ENCODE measurements at places on chromosomes 7 and 10.

GRCh38 chr10:122657255-122657654 lies 42.4 kb downstream of the C10orf120 start:
- no peak for DNase-seq

DNA sequence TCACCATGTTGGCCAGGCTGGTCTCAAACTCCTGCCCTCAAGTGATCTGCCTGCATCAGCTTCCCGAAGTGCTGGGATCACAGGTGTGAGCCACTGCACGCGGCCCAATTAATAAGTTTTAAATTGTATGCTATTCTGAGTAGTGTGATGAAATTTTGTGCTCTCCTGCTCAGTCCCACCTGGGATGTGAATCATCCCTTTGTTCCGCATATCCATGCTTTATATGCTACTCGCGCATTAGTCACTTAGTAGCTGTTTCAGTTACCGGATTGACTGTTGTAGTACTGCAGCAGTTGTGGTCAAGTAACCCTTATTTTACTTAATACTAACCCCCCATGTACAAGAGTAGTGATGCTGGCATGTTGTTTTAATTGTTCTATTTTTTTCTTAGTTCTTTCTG lies 47.3 kb upstream of the OIT3 start:
- DNase-seq, result no peak

GRCh38 chr7:137172105-137172590 lies 171.4 kb downstream of the PTN start:
- DNase-seq, result no peak

DNA sequence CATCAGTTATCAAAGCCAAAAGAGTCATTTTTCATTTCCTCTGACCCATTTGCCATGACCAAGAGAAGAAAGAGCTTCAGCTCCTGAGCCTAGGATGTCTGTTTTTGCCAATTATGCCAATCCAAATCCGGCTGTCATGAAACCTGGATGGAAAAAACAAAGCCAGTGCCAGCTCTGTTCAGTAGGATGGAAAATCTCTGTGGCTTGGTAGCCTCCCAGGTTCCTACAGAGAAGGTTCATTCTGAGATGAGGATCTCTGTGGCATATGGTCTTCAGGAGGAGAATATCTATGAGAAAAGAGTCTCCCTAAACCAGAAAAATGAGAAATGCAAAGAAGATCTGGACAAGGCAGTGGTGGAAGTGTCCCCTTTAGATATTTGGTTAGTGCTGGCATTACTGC lies 475.4 kb downstream of the CNTNAP2 start:
- no peak for DNase-seq

DNA sequence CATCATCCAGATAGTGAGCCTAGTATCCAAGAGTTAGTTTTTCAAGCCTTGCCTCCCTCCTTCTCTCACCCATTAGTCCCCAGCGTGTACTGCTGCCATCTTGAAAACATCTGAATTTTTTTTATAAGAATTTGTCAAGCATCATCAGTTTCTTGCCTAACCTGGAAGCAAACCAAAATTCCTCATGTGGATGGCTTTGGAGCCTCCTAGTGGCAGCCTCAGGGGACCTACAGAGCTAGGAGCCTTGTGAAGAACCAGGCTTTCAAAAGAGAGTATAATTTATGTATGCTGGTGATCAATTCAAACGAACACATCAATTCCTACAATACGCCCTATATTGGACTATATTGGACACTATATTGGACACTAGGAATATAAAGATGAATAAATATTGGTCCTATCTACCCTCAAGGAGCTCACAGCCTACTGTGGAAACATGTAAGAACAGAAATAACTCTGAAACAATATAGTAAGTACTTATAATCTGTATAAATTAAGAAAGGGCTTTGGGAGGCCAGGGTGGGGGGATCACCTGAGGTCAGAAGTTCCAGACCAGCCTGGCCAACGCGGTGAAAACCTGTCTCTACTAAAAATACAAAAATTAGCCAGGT lies 63.4 kb downstream of the HPSE2 start:
- DNase-seq, result no peak

DNA sequence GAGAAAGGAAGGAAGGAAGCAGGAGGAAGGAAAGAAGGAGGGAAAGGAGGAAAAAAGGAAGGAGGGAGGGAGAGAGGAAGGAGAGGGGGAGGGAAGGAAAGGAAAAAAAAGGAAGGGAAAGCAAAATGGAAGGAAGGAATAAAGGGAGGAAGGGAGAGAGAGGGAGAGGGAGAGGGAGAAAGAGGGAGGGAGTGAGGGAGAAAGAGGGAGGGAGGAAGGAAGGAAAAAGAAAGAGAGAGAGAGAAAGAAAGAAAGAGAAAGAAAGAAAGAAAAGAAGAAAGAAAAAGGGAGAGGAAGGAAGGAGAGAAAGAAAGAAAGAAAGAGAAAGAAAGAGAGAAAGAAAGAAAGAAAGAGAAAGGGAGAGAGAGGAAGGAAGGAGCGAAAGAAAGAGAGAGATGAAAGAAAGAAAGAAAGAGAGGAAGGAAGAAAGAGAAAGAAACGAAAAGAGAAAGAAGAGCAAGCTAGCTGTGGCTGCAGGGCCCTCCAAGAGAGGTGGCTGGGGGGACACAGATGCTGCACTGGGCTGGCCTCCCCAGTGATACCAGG lies 472.4 kb upstream of the MGMT start:
- DNase-seq, result no peak

DNA sequence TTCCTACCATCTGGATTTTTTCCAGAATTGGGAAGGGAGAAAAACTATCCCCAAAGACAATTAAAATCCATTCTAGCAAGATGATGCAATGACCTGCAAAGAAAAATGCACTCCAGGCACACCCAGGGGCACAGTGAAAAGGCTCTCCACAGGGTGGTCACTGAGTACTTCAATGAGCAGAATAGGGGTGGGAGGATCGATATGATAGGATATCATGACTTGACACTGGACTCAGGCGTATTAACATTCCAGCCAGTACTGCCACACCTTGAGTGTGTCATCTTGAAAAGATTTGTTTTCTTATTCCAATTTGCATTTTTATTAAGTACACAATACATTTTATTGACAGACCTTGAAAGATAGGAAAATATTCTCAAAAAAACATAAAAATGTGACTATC lies 132.2 kb downstream of the ZNF37A start:
- no peak for DNase-seq

- no peak for DNase-seq
Observed at GRCh38 chr10:17009212-17009700, 120.4 kb downstream of the CUBN start.

DNA sequence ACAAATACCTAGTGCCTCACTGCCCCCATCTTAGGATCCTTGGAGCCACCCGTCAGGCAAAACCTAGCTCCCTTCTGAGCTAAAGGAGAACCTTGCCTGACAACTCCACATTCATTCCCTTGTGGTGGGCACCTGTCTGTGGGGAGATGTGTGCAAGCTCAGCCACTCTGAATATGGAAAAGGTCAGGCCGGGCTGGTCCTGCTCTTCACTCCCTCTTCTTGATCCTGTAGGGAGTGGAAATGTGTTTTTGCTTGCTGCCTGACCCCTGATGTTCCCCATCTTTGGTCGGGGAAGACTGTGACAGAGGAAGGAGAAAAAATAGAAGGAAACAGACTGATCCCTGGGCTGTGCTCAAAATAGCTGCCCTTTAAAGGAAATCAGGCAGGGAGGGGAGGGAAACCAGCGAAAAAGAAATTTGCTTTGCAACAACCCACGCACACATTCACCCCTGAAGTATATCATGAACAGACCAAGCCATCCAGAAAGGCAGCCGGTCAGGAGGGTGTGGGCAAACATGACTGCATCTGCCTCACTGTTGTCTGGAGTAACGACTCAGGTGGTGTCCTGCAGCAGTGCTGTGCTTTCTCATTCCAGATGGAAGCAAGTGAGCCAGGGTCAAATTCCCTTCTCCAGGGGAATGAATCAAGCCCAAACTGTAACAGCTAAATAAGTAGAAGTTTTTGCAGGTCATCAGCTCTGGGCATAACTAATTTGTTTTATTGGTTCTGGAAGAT lies 74.0 kb downstream of the SCRN1 start:
- DNase-seq, result no peak

DNA sequence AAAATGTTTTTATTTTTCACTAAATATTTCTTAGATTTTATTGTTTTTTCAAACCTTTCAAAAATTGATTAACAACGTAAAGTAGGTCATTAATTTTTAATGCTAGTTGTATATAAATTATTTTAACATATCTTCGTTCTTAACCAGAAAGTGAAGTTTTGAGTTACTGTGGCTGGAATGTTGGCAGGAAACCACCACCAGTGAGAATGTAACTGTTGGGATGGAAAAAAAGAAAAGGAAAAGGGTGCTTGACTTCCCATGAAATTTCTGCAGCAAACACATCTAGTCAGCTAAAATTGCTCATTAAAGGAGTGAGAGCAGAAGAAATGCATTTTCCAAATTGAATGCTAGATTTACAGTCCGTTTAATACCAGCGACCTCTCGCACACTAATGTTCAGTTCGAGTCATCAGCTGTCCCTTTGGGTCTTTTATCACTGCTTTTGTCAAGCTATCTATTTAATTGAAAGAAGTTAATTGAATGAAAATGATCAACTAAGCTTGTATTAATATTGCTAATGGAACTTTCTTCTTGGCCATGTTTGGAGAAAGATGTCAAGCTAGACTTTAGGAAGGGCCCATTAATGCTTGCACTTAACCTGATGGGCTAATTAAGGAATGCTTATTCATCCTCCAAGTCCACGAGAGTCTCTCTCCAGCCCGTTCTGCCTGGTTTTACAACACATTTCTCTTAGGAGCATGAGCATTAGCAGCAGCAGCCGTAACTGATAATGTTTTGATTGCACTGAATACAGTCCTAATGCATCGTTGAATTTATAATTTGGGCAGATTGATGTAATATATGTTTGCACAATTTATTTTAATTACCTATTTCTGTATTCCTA lies 70.1 kb downstream of the UBE3C start:
- DNase-seq, result no peak

DNA sequence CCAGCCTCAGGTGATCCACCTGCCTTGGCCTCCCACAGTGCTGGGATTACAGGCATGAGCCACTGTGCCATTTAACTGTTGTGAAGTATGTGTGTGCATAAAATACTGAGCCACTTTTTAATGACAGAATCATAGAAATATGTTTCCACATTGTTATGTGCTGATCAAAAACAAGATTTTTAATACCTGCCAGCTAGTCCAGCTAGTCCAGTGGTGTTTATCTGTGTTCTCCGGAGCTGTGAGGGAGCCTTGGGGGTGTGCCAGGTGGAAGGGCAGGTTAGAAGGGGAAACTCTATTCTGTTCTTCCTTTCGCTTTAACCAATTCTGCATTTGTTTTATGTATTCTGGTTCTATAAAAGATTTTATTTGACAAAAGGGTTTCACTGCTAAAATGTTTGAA lies 7.0 kb downstream of the FAM221A start:
- DNase-seq, result no peak

DNA sequence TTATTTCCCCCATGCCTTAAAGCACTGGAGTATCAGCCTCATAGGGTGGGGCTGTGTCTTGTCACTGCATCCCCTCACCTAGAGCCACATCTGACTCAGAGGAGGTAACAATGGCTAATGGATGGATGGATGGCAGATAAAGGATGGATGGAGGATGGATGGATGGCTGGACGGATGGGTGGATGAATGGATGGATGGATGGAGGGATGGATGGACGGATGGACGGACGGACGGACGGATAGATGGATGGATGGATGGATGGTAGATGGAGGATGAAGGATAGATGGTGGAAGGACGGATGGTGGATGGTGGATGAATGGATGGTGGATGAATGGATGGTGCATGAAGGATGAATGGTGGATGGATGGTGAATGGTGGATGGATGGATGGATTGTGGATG lies 77.2 kb downstream of the PDGFA start:
- DNase-seq, result no peak

DNA sequence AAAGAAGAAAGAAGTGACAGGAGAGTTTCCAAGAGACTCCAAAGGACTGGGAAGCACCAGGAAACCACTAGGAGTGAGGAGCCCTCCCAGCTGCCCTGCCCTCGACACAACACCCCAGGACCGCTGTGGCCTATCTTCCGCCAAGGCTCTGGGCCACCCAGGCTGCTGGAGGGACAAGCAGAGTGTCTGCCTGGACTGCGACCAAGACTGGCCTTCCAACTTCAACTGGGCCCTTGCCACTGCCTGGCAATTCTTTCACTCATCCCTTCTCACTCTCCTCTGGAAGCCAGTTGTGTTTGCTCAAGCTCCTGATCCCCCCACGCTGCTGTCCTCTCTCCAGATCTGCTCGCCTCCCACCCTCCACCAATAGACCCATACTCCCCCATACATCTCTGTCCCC lies 10.2 kb downstream of the KIAA1549 start:
- DNase-seq, result no peak

DNA sequence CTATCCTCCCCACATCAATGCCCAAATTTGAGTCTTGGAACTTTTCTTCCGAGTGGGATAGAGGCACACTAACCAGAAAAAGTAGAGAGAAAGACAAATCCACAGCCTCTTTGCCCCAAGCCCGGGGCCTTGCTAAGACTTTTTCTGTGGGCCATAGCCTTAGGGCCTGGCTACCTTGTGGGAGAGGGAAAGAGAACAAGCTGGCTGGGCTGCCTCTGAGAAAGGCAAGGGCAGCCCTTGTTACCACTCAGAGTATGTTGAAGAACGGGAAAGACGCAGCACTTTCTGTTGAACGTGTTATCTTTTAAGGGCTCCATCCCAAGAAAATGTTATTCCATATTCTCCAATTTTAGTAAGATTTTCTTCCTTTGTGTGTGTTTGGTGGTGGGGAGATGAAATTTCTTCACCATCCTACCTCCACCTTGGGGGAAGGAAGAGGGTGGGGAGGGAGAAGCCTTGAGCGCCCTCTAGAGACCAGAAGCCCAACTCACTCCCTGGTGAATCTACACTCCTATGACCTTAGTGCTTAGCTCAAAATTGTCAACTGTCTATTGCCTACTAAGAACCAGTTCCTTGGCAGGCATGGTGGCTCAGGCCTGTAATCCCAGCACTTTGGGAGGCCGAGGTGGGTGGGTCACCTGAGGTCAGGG lies 3.9 kb upstream of the NRF1 start:
- DNase-seq, result no peak

DNA sequence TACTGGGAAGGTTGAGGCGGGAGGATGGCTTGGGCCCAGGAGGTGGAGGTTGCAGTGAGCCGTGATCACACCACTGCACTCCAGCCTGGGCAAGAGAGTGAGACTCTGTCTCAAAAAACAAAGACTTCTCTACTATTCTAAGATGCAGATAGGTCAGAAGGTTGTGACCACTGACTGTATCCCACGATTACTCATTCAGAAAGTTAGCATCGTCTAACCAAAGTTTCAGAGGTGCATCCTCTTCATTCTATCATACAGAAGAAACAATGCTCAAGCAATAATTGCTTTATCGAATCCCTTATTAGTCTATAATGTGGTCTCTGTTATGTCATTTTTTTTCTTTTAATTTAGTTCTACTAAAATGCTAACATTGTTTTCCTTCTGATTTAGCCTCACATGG lies 348.7 kb upstream of the LRGUK start:
- DNase-seq, result no peak

DNA sequence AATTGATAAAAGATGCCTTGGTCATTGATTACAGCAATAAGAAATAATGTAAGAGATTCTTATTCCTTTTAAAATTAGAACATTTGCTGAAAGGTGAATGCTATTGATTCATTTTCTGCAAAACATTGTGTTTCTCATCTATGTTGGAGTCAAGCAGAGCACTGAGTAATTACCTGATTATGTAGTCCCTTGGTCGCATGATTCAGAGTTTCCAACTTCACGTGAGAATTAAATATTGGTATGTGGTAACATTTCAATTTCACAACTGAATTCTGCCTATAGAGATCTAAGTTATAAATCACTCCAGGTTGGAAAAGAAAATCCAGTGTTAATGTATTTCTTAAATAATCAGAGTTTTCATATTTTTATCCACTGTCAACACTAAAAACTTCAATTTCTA lies 701.4 kb downstream of the PHTF2 start:
- no peak for DNase-seq

All from NCI-H1417 treated with DMSO at 0.1 percent for 48 hours (cell line).